Activated CD4-positive, alpha-beta T cell treated with anti-CD3 and anti-CD28 coated beads, Interleukin-2, Interleukin-6, amounts not matched to agents 100 ng/mL and 50 ng/mL, durations not matched to agents 16 hours and 8 hours (primary cell): ENCODE measurements at places on chromosomes 3 and 15.

GRCh38 chr15:36877796-36878683, 222.3 kb downstream of the MEIS2 start:
- no peak for DNase-seq

GRCh38 chr3:12495749-12496452, 11.6 kb downstream of the TSEN2 start:
- DNase-seq, result no peak

DNA sequence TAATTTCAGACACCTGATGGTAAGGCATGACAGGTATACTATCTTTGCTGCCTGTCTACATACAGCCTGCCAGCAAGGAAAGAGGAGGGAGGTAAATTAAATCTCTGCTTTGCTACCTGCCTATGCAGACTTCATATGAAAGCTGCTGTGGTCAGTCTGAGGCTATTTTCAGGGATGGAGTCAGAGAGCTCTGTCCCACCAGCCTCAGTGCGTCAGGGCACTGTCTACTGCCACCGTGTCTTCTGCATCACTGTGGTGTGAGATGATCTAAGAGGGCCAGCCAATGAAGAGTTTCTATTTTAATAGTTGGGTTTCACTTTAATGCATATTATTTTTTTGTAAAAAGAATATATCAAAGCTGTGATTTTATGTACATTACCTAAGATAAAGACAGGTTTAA, 125.6 kb downstream of the CADPS start:
- no peak for DNase-seq

DNA sequence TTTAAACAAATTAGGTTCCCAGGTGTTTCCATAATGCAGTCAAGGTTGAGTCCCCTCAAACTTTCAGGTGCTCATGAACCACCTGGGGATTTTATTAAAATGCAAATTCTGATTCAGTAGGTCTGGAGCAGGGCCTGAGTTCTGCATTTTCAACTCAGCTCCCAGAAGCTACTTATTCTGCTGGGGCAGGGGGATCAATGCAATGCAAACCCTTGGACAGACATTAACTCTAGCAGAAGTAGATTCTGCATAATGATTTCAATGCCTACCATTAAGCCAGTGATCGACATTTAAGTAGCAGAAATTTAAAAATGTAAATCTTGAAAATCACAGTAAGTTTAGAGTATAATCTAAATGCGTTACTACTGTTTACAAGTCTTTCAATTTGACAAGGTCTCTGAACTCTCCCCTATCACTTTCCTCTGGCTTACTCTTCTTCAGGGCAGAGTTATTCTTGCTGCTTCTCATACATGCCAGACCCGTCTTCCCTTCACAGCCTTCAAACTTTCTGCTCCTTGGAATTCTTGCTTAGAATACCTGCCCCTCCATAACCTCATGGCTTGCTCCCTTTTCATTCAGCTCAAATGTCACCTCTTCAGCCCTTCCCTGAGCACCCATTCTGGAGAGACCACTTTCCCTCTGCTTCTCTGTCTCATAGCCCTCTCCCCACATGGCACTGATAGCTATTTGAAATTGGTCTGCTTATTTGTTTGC, 19.3 kb upstream of the DPPA4 start:
- DNase-seq, result no peak
